T-helper 17 cell (primary cell): ENCODE measurements at places on chromosomes 12 and 14. TPM values are rescaled to one million over a fixed set of nuclear protein-coding genes. Genes with fewer than 3 reads are reported as not detected.

The TPH2 gene
- total RNA-seq: not detected

The ALG10B gene
- 8.4 TPM for total RNA-seq

The TOGARAM1 gene
- total RNA-seq: 17.4 TPM

The ACOT4 gene
- total RNA-seq: 1.1 TPM

The MYF5 gene
- total RNA-seq: not detected

GRCh38 chr14:66508846-66509621 is 1.1 kb downstream of the GPHN start:
- peak; percentile 26 for DNase-seq
- peaks cover 20% of the 10 kb centered on the region for H3K4me1 ChIP-seq
- peak overlapping the region; percentile 97 for H3K4me3 ChIP-seq
- H3K27ac ChIP-seq: peak overlapping the region; percentile 87
- H3K36me3 ChIP-seq: no peaks in the 10 kb centered on the region

DNA sequence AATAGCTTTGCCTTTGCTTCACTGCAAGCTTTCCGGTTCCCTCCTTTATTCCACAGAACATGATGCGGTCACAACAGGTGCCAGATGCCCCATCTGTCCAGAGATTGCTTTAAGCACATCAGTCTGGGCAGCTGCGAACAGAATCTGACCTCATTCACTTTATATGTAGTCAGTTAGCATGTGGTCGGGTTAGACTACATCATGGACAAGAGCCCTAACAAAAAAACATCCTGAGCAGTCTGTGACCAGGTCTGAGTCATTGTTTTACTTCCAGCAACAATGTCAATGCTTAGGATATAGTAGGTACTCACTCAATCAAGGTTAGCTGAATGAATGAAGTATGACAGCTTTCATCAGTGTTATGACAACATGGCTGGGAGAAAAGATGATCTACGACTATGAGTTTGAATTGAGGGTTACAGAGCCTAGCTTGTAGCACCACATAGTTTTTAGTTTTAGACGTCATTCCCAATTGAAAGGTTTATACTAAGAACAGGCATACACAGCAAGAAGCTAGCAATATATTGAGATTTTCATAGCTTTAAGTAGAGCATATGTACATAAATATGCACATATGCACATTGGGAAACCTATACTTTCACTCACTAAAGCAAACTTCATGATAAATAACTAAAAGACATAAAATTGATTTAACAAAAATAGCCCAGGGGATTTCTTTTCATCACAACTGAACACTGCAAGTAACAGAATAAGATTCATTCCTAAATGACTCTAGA is 64.2 kb upstream of the TMCC3 start:
- no peaks in the 10 kb centered on the region for H3K4me1 ChIP-seq
- H3K36me3 ChIP-seq: peaks cover 2% of the 10 kb centered on the region
- peaks cover 33% of the 10 kb centered on the region for H3K27me3 ChIP-seq
- DNase-seq: no peak

GRCh38 chr14:68337279-68337678 is 455.6 kb downstream of the ZFP36L1 start:
- H3K27ac ChIP-seq: peak overlapping the region; percentile 16
- no peaks in the 10 kb centered on the region for H3K36me3 ChIP-seq
- no peak for DNase-seq
- peaks cover 16% of the 10 kb centered on the region for H3K4me1 ChIP-seq
- no peaks in the 10 kb centered on the region for H3K27me3 ChIP-seq
- no peak overlapping the region for H3K4me3 ChIP-seq

DNA sequence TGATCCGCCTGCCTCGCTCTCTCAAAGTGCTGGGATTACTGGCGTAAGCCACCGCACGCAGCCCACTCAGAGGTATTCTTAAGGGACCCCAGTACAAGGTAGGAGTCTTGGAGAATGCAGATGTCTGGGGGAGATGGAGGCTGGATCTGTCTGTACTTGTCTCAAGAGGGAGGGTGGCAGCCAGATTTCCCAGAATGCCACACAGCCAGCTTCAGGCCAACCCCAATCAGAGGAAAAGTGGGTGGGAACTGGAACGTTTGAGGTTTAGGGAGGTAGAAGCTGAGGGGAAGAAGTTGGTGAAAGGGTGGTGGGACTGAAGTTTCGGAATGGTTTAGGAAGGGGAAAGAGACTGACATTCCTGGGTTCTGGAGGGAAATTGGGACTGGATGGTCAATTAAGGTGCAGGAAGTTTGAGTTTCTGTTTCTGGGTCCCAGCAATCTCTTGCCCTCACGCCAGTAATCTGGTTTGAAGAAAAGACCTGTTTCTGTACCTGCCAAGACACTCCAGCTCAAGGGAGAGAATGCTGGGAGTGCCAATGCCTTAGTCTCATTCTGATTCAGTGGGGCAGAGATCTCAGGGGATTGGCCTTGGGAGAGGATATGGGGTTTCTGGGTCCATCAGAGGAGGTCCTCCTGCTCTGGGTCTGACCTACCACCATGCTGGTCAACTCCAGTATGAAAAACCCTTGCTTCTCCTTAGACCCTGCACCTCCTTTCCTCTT is 8.1 kb upstream of the ZNF385A start:
- peaks cover 32% of the 10 kb centered on the region for H3K4me1 ChIP-seq
- no peak for DNase-seq
- peaks cover 3% of the 10 kb centered on the region for H3K36me3 ChIP-seq
- no peaks in the 10 kb centered on the region for H3K27me3 ChIP-seq
- no peak overlapping the region for H3K27ac ChIP-seq

- H3K4me1 ChIP-seq: peaks cover 3% of the 10 kb centered on the region
- no peak overlapping the region for H3K4me3 ChIP-seq
- H3K27me3 ChIP-seq: peaks cover 13% of the 10 kb centered on the region
- H3K27ac ChIP-seq: no peak overlapping the region
- no peaks in the 10 kb centered on the region for H3K36me3 ChIP-seq
These were observed 167.3 kb upstream of the TMCC3 start for GRCh38 chr12:94817695-94818075.

GRCh38 chr12:66367015-66367667 is 64.8 kb downstream of the HELB start:
- H3K4me3 ChIP-seq: no peak overlapping the region
- H3K27me3 ChIP-seq: no peaks in the 10 kb centered on the region
- no peak for DNase-seq
- H3K36me3 ChIP-seq: peaks cover 5% of the 10 kb centered on the region
- no peak overlapping the region for H3K27ac ChIP-seq
- peaks cover 6% of the 10 kb centered on the region for H3K4me1 ChIP-seq

- no peaks in the 10 kb centered on the region for H3K36me3 ChIP-seq
- H3K27ac ChIP-seq: no peak overlapping the region
- H3K4me3 ChIP-seq: no peak overlapping the region
- H3K27me3 ChIP-seq: peaks cover 6% of the 10 kb centered on the region
These were observed 565.8 kb upstream of the ATP2B1 start for GRCh38 chr12:90274407-90274806.

GRCh38 chr12:118846416-118846815 is 134.9 kb upstream of the SRRM4 start:
- no peak overlapping the region for H3K4me3 ChIP-seq
- no peaks in the 10 kb centered on the region for H3K36me3 ChIP-seq
- no peaks in the 10 kb centered on the region for H3K27me3 ChIP-seq
- no peak overlapping the region for H3K27ac ChIP-seq
- no peak for DNase-seq

GRCh38 chr12:121538699-121539061 is 42.1 kb downstream of the KDM2B start:
- H3K4me3 ChIP-seq: peak overlapping the region; percentile 90
- H3K27ac ChIP-seq: peak overlapping the region; percentile 91
- no peak for DNase-seq
- H3K27me3 ChIP-seq: no peaks in the 10 kb centered on the region
- H3K4me1 ChIP-seq: peaks cover 45% of the 10 kb centered on the region

DNA sequence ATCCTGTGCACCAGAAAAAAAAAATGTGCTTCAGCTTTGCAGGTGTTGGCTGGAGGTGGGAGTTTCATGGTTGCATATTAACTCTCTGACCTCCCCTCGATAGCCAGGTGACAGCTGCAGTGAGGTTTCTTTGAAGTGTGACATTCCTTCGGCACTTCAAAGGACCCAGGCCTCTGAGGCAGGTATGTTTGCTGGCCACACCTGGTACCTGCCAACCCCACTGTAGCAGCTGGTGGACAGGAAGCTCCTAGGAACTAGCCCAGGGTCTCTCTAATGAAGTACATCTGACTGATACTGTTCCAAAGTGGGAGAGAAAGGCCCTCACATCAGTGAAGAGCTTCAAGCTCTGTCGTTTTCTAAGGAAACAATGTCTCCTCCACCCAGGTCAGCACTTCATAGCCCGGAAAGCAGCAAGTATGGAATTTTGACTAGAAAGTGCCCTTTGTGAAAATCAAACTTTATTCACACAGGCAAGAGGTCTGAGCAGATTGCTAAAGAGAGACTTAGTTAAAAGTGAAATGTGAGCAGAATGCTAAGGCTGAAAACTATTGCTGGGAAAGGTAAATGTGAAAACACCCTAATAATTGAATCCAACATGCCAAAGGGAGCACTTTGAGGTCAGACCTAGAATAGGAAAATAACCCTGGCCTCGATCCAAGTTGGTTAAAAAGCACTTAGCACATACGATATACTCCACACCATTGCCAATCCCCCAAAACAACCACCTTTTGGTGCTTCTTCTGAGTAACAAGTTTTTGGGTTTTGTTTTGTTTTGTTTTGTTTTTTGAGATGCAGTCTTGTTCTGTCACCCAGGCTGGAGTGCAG is 71.3 kb downstream of the PHLDA1 start:
- peak overlapping the region; percentile 47 for H3K27ac ChIP-seq
- H3K4me1 ChIP-seq: peaks cover 22% of the 10 kb centered on the region
- no peak overlapping the region for H3K4me3 ChIP-seq
- no peak for DNase-seq
- H3K27me3 ChIP-seq: no peaks in the 10 kb centered on the region

- DNase-seq: no peak
- peak overlapping the region; percentile 96 for H3K4me3 ChIP-seq
- H3K27me3 ChIP-seq: no peaks in the 10 kb centered on the region
- H3K36me3 ChIP-seq: no peaks in the 10 kb centered on the region
- peaks cover 39% of the 10 kb centered on the region for H3K4me1 ChIP-seq
These were observed 431 bp downstream of the HIP1R start for GRCh38 chr12:122835750-122836026.

DNA sequence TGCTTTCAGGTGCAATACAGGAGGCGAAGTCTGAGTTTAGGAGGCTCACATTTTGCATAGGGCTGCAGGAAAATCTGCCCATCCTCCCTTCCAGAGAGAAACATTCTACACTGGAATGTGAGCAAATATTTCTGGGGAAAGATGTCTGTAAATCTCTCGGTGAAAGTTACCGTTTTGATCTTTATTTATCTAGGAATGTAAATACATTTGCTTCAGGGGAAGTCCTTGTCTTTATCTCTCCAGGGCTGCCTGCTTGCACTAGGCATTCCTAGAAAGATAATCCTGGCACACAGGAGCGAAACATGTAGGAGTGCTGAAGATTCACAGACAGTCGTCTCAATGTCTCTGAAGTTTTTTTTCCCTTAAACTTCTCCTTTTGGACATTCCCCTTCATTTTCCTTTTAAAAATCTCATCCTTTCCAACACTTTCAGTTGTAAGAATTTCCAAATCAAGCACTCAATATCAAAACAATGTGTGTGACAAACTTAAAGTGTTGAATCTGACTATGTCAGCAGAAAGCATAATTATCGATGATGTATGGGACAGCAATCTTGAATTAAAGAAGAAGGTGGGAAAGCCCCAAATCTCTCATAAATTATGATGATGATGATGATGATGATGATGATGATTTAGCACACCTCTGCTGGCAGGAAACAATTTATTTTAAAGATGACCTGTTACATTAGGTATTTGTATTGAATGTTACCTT is 113.4 kb upstream of the RESF1 start:
- no peak overlapping the region for H3K4me3 ChIP-seq
- peaks cover 2% of the 10 kb centered on the region for H3K4me1 ChIP-seq
- H3K27me3 ChIP-seq: no peaks in the 10 kb centered on the region
- H3K27ac ChIP-seq: no peak overlapping the region
- no peaks in the 10 kb centered on the region for H3K36me3 ChIP-seq

DNA sequence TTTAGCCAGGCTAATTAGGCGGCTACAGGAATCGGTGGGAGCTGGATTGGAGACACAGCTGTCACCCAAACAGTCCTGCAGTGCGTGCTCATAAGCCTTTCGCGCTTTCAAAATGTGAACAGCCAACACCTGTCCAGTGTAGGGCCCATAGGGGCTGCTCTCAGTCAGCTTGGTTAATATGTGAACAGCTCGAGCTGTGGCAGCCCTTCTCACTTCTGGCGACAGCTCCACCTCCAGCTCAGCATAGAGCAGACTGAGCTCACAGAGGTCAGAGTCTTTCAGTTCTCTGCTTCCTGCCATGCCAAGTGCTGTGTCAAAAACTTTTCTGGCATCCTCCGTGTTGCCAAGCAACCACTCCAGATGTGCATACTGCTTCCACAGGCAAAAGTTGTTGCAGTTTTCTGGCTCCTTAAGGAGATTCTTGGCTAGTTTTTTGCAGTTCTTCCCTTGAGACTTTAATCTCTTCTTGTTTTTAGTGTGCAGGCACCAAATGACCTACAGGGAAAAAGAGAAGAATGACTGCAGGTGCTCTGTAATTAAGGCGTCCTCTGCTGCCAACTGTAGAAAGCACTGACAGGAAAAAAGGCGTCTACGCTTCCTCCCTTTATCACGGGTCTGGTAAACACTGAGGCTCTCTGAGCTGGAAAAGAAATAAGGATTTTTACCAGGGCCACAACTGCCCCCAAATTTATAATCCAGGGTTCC is 32.5 kb downstream of the PSMC1 start:
- no peak overlapping the region for H3K4me3 ChIP-seq
- DNase-seq: no peak
- H3K4me1 ChIP-seq: peaks cover 3% of the 10 kb centered on the region
- no peaks in the 10 kb centered on the region for H3K27me3 ChIP-seq
- H3K27ac ChIP-seq: no peak overlapping the region
- H3K36me3 ChIP-seq: peaks cover 12% of the 10 kb centered on the region

DNA sequence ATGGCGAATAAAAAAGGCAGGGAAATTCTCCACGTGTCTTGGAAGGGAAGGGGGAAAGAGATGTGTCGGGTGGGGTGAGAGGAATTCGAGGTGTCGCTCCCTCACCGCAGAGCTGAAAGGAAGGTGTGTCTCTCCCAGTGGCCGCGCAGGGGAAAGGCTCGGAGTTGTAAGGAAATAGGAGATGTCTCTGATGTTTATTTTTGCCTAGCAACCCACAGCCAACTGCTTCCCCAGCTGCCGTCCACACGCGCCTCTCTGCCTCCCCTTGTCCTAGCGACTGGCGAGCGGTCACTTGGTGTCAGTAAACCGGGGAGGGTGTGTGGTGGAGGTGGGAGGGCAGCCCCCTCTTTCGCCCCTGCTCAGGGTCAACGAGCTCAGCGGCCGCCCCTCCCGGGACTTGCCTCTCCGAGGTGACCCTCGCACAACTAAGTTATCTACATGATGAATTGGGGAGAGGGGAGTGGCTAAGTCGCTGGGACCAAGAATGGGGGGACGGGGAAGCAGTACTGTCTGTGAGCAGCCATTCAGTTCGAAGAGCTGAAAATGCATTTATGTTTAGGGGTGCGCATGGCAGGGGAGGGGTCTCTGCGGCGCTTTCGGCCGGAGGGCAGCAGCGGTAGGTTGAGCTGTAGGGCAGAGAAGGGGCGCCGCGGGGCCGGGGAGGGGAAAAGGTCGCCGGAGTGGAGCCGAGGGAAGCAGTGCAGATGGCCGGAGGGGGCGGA is 585 bp upstream of the DYRK2 start:
- H3K27me3 ChIP-seq: no peaks in the 10 kb centered on the region
- peak; percentile 21 for DNase-seq
- peaks cover 33% of the 10 kb centered on the region for H3K4me1 ChIP-seq
- H3K27ac ChIP-seq: peak overlapping the region; percentile 96
- H3K36me3 ChIP-seq: peaks cover 10% of the 10 kb centered on the region

GRCh38 chr12:121112496-121112895 is 20.2 kb upstream of the P2RX7 start:
- DNase-seq: no peak
- no peak overlapping the region for H3K4me3 ChIP-seq
- H3K27ac ChIP-seq: no peak overlapping the region
- peaks cover 7% of the 10 kb centered on the region for H3K4me1 ChIP-seq
- H3K27me3 ChIP-seq: no peaks in the 10 kb centered on the region

- H3K36me3 ChIP-seq: peaks cover 10% of the 10 kb centered on the region
- DNase-seq: no peak
- H3K4me1 ChIP-seq: peaks cover 25% of the 10 kb centered on the region
These were observed at the start of gene BCAT1 for GRCh38 chr12:24948757-24949722. Gene BCAT1 (minus strand): TSS chr12:24949101. CDS start chr12:24948932, 169 bp downstream.
